ENCODE measurements at places on chromosomes 4 and X. TPM values are rescaled to one million over a fixed set of nuclear protein-coding genes. Genes with fewer than 3 reads are reported as not detected.

DNA sequence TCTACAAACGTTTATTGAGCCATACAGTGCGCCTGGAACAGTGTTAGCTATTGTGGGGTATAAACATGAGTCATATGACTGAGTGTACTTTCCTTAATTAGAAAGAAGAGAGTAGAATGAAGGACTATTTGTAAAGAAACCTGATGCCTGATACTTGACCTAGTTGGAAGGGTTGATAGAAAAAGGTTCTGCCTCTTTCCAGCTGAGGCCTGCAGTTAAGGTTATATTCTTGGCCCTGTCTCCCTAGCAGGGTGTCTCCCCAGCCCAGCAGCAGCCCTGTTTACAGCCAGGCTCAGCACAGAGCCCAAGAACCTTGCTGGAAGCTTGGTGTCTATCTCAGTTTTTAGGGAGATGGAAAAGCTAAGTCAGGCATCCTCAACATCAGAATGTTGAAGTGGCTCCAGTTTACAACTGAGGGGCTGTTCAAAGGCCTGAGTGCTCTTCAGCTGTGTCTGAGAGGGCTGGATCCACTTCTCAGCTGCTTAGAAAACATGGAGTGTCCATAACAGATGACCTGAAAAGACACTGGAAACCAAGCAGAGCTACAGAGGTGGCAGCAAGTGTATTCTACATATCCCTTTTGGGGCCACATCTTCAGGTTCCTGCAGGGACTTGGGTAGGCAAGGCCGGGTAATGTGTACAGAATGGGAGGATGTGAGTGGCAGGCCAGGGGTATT lies 21.6 kb downstream of the NYX start:
- H3K36me3 ChIP-seq = no peaks in the 10 kb centered on the region
- peaks cover 2% of the 10 kb centered on the region for H3K4me1 ChIP-seq
- H3K27me3 ChIP-seq = no peaks in the 10 kb centered on the region
- H3K4me3 ChIP-seq = no peak overlapping the region
- no peak for DNase-seq

- no peaks in the 10 kb centered on the region for H3K36me3 ChIP-seq
- no peak overlapping the region for H3K27ac ChIP-seq
- H3K4me1 ChIP-seq = no peaks in the 10 kb centered on the region
Measured at GRCh38 chr4:70062000-70062399, 11.8 kb downstream of the HTN1 start.

- no peaks in the 10 kb centered on the region for H3K36me3 ChIP-seq
- H3K27me3 ChIP-seq = no peaks in the 10 kb centered on the region
- no peaks in the 10 kb centered on the region for H3K4me1 ChIP-seq
- H3K27ac ChIP-seq = no peak overlapping the region
- no peak for DNase-seq
Measured at GRCh38 chrX:114152130-114152529, 431.8 kb upstream of the HTR2C start.

EVC2 gene
- 0.04 TPM for total RNA-seq

GLRA2 gene
- total RNA-seq = not detected
